ENCODE measurements at places on chromosomes 1 and 21.

DNA sequence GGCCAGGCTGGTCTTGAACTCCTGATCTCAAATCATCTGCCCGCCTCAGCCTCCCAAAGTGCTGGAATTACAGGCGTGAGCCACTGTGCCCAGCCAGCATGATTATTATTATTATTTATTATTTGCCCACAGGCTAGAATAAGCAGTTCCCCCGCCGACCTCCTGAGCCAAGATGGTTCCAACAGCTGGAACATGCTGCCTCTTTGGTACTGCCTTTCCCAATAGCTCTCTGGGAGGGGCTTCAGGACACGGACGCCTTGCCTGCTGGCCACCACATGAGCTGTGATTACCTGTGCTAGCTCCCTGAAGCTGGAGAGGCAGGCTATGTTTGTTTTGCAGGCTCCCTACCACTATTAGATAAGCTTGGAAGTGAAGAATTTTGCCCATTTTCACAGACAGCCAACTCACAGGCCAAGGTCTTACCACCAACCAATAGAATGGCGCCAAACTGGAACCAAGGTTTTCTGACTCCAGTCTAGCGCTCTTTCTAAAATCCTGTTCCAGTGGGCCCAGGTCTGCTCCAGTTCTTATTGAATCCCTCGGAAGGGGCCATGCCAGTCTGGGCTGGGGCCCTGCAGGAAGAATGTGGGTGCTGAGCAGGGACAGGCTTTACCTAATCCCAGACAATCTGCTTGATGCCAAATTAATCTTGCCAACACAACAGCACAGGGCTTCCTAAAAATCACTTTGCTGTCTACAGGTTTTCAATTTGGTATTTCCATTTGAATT lies 2.1 kb upstream of the GPR61 start:
- DNase-seq = no peak

GRCh38 chr1:78038491-78038939 lies 7.3 kb upstream of the GIPC2 start:
- DNase-seq = no peak

GRCh38 chr1:180540697-180541594 lies 17.8 kb upstream of the OVAAL start:
- peak; percentile 81 for DNase-seq

DNA sequence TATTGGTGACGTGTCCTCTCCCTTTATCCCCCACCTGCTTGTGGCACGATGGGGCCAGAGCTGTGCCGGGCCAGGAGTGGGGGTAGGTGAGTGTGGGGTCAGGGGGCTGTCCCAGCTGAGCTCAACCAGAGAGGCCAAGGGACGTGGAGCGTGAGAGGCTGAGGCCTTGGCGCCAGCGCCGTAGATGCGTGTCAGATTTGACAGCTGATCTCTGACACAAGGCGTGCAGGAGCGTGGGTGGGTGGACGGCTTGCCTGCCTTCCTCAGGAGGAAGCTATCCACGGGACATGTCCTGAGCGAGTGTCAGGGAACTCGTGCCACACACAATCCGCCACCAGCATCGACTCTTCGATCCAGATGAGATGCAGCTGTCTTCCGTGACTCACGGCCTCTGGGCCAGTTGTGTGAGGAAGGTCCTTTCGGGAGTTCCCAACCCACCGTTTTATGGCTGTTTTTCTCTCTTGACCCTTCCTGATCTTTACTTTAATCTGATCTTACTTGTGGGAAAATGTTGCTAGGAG lies 56.7 kb downstream of the SPSB1 start:
- no peak for DNase-seq

DNA sequence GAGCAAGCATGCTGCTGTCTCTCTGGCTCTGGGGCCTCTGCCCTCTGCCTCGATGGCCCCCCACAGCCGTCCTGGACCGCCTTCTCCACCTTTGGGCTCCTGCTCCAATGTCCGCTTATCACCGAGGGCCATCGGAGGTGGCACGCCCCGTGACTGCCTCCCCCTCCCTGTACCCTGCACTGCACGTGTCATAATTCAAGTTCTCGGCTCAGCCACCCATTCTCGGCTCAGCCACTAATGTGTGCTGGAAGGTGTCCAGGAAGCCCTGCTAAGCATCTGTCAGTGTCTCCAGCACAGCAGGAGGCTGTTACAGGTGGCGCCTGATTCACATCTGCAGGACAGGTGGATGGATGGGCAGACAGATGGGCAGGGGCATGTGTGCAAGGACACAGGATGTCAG lies 45.5 kb downstream of the TP73 start:
- DNase-seq = no peak

DNA sequence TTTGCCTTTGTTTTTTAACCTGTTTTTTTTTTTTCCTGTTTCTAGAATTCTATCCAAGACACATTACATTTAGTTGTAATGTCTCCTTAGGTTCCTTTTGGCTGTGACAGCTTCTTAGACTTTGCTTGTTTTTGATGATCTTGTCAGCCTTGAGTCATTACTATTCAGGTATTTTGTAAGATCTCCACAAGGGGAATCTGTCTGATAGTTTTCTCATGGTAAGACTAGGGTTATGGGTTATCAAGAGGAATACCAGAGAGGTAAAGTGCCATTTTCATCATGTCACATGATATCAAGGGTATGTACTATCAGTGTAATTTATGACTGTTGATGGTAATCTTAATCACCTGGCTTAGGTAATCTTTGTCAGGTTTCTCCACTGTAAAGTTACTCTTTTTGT lies 99.1 kb upstream of the GFI1 start:
- no peak for DNase-seq

GRCh38 chr1:156804572-156805243 lies 11.9 kb downstream of the SH2D2A start:
- no peak for DNase-seq

DNA sequence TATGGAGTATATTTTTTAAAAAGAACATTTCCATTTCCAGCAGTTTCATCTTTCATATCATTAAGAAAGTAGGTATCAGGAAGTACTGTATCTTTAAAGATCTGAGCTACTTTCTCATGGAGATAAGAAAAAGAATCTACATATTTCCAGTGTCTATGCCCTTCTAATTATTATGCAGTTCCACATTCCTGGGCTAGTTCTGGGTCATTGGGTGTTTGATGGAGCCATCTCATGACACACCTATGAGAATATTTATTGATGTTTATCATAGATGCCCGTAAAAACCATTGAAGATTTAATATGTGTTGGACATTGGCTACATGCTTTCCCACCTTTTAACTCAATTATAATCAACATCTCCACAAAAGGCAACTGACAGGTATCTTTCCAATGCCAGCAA lies 21.0 kb downstream of the LCE4A start:
- no peak for DNase-seq

- DNase-seq = no peak
These were observed 31.8 kb downstream of the KIF1B start for GRCh38 chr1:10242135-10242534.

DNA sequence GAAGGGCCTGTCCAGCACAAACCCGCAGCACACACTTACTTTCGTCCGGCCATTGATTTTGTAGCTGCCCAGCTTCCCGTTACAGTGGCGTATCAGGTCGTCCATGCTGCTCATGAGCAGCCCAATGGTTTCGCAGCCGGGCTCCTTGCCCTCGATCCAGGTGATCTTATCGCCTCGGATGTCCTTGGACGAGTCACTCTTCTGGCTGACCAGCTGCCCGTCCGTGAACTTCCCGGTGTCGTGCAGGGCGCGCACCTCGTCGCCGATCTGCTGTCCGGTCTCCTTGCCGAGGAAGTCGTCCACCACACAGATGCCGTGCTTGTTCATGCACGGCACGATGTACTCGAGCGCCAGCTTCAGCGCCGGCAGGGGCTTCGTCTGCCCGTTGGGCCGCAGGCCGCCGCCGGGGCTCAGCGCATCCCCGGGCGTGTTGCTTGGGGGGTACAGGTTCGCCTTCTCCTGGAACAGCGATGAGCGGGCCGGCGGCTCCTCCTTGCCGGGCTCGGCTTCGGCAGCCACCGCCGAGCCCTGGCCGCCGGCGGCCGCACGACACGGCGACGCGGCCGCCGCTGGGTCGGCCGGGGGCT lies 1.0 kb downstream of the EGLN1 start:
- peak; percentile 40 for DNase-seq

- peak; percentile 88 for DNase-seq
These were observed 65.8 kb downstream of the AK5 start for GRCh38 chr1:77347646-77348045.

- no peak for DNase-seq
These were observed 27.0 kb downstream of the ZZZ3 start for GRCh38 chr1:77655431-77655974.

DNA sequence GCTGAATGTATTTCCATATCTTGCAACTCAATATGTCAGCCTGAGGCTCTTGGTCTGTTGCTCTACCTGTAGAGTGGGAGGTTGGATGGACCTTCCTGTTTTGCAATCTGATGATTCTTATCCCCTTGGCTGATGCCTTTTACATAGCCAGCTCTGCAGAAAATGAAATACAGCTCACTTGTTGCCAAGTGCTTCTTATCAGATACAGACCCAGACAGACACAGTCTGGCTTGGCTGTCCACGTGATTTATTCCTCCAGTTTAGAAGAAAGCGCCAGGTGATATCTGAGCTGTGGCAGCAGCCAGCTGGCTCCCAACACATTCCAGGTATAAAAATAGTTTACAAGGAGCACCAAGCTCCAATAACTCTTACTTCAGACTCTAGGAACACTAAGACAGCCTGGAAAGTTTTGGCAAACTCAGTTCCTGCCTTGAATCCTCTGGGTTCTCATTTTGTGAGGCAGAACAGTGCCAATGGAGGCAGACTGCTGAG lies 479.2 kb upstream of the USP24 start:
- DNase-seq = no peak

DNA sequence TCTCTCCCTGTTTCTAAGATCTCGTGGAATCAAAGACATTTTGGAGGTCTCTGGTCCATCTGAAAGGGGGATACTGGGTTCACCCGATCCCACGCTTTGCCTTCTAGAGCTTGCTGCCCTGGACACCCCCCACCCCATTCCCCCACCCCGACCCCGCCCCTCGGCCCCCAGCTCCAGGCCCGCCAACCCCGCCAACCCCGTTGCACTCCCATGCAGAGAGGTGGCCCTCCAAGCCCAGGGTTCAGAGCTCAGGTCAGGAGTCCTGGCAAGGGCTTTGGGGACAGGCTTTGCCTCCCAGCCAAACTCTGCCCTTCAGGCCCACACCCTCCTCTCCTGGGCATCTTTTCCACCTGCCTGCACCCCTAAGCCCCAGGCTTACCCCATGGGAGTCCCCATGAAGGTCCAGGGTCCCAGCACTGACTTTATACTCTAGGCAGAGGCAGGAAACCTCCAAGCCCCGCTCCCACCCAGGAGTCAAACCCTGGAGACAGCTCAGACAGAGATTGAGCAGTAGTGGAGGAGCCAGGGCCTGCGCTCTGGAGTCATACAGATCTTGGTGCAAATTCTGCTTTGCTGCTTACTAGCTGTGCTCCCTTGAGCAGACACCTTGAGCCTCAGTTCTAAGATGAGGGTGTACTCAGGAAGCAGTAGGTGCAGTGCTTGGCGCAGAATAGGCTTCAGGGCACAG lies 155.9 kb downstream of the FOXD2 start:
- DNase-seq = no peak

DNA sequence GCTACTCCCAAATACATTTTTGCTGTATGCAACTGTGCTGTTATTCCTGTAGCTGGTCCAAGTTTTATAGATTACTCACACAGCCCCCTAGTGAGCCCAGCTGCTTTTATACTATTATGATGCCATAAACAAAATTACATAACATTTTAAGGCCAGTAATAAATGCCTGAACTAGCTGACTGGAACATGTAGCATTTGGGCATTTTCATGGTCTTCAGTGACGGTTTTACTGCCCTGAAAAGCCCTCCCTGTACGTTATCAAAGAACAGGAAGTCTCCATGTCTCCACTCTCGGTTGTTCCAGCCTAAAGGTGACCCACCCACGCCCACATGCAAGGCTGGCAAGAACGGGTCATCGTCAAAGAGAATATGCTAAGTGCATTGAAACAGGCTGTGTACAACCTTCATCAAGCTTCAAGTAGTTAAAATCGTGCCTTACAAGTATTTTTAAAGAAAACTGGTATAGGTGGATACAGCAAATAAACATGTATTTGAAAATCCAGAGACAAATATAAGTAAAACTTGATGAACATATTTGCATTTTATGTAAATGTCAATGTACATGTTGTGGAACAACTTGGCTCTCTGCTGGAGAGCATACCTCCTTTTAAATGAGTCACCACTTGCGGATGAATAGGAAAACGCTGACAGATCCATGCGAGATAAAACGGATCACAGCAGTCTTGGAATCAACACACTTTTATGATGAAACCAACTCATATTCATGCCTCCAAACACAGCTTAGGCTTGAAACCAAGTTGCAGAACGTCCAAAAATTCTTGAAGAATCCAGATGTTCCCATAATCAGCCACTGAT lies 520.5 kb downstream of the SMYD3 start:
- peak; percentile 59 for DNase-seq

GRCh38 chr1:93443454-93443853 lies 4.5 kb upstream of the FNBP1L start:
- DNase-seq = no peak

GRCh38 chr1:225645194-225645895 lies 7.6 kb downstream of the ENAH start:
- no peak for DNase-seq
